ENCODE measurements at places on chromosomes 2 and 18. TPM values are rescaled to one million over a fixed set of nuclear protein-coding genes. Genes with fewer than 3 reads are reported as not detected.

FAM237A gene
- not detected for total RNA-seq

GRCh38 chr18:7904529-7904928 lies 337.4 kb downstream of the PTPRM start:
- no peak for DNase-seq

SERPINB12 gene
- 0.96 TPM for total RNA-seq

ARHGAP28 gene
- total RNA-seq, result 41.2 TPM

LCT gene
- 1.7 TPM for total RNA-seq

ASB18 gene
- total RNA-seq, result 2.2 TPM

DNA sequence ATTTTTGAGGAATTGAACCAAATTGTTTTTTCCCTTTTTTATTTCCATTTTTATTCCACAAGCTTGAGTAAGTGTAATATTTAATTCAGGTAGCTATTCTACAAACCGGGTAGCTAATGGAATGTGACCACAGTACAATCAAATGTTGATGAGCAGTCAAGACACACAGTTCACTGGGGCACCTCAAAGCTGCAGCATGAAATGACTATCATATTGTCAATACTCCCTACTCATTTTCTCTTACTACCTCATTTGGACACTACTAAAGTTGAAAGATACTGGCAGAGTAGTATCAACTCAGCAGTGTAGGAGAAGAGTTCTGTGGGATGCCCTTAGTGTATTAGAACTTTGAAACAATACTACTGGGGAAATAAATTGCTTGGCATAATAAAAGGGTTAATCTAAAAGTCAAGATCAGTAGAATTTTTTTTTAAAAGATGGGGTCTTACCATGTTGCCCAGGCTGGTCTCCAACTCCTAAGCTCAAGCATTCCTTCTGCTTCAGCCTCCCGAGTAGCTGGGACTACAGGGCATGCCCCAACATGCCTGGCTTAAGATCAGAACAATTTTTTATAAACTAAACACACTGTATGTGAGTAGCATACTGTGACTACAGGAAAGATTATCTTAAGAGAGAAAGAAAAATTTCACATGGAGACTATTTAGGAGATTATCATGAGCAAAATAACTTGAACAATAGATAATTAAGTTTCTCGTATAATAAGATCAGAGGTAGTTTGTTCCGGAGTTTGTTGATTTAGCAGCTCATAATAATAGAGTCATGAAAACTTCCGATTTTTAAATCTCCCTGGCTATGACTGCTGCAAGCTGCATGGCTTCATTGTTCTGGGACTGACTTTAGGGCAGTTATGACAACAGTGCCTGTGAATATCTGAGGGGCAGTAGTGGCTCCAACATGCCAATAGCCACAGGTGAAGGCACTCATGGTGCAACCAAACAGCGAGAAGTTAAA lies 43.7 kb downstream of the MYO3B start:
- no peak for DNase-seq

DNA sequence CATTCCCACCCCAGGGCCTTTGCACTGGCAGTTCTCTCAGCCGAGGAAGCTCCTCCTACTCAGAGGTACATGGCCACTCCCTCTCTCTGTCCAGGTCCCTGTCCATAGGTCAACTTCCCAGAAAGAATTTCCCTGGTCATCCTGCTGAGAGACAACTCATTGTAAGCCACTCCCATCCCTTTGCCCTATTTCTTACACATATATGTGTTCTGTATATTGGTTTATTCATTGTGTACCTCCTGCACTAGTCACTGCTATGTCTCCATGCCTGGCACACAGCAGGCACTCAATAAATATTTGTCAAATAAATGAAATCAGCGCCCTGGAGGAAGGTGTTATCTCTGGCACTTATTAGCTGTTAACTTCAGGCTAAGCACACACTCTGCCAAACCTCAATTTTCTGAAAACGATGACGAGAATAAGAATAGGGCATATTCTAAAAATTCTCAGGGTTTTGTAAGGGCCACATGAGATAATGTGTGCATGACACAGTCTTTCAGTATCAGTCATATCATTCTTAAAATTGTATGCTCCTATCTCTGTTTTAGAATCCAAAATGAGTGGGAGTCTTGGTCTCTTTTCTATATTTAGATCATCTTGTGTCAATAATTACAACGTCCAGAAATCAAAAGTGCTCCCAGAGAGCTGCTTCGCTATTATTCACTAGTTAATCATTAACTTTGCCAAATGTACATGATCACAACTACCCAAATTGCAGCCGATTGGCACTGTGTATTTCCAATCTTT lies 198.0 kb downstream of the ALK start:
- DNase-seq, result no peak

- no peak for DNase-seq
Measured at GRCh38 chr18:78393086-78393862, 586.3 kb upstream of the SALL3 start.

GRCh38 chr2:175836361-175836760 lies 165.7 kb downstream of the LNPK start:
- peak; percentile 10 for DNase-seq

Measured in umbilical cord (tissue), 2 donors.